ENCODE measurements at places on chromosomes 4 and X.

- no peak for DNase-seq
Observed at GRCh38 chr4:1945124-1945895, 63.5 kb downstream of the NELFA start.

GRCh38 chr4:164508097-164508496 lies 245.8 kb upstream of the SMIM31 start:
- no peak for DNase-seq

DNA sequence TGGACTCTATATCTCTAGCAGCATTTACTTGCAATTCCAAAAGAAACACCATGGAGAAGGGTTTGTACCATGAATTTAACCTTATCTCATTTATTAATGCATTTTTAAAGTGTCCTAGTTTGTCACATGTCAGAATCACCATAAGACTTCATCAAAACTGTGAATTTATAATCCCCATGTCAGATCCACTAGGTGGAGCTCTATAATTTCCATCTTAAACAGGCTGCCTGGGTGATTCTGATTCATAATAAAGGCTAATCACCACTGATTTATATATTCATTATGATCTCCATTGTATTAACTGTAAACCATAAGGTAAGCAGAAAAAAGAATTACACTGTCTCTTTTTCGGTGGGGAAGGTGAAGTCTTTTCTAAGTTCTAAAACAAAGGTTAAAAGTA lies 4.0 kb downstream of the TCEAL2 start:
- no peak for DNase-seq

DNA sequence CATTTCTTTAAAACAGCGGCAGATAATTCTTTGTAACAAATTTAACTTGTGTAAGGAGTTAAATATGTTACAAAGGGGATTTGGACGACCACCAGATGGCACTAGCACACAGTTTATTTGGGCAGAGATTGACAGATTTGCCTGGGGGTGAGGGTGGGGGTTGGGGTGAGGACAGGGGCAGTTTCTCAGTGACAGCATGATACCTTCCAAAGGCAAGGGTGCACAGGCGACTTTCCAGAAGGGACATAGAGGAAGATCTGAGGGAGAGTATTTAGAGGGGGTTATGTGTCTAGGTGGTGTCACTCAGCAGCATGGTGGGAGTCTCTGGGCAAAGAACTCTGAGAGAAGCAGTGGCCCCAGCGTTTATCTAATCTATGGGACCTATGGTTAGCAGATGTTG lies 9.6 kb upstream of the TMA16 start:
- DNase-seq: peak; percentile 42

GRCh38 chrX:117996408-117996807 lies 120.2 kb downstream of the KLHL13 start:
- no peak for DNase-seq

GRCh38 chr4:78876568-78877320 lies 62.5 kb downstream of the PAQR3 start:
- no peak for DNase-seq

DNA sequence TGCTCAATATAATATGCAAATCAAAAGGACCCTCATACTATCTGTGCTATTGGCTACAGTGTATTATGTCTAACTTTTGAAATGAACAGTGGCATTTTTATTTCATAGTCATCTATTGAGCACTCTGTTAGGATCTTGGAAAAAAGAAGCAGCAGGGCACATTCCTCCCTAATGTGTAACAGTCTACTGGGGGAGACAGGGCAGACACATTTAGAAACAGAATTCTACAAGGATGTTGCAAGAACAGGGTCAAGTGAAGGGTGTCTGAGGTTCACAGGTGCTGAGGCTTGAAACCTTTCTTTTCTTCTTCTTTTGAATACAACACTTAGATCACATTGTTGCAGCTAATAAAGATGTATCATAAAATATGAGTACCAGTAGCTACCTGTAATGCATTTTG lies 129.7 kb upstream of the SLC4A4 start:
- no peak for DNase-seq

- no peak for DNase-seq
Observed at GRCh38 chrX:24266996-24267395, 46.9 kb downstream of the SUPT20HL2 start.

- DNase-seq: no peak
Observed at GRCh38 chr4:2451036-2451520, 17.8 kb upstream of the RNF4 start.

DNA sequence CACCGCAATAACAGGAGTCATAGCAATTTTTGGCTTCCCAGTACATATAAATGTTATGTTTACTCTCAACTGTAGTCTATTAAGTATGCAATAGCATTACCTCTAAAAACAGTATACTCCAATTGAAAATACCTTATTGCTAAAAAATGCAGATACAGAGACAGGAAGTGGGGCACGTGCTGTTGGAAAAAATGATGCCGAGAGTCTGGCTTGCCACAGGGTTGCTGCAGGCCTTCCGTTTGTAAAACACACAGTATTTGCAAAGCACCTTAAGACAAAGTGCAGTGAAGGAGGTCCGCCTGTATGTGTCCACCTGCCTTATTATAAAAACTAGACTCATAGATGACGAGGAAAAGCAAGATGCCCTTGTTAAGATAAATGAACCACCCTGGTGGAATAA lies 23.5 kb downstream of the CD99 start:
- DNase-seq: peak; percentile 45
